ENCODE measurements at places on chromosomes 5 and 9. TPM values are rescaled to one million over a fixed set of nuclear protein-coding genes. Genes with fewer than 3 reads are reported as not detected.

Gene SAPCD2
- polyA plus RNA-seq = 7.7 TPM

Gene CDKN2A
- not detected for polyA plus RNA-seq

Gene RNF208
- 15.1 TPM for polyA plus RNA-seq

Gene PCDHB2
- polyA plus RNA-seq = 3.9 TPM

- no peak for DNase-seq
Observed at GRCh38 chr9:23829580-23830475, 3.8 kb upstream of the ELAVL2 start.

DNA sequence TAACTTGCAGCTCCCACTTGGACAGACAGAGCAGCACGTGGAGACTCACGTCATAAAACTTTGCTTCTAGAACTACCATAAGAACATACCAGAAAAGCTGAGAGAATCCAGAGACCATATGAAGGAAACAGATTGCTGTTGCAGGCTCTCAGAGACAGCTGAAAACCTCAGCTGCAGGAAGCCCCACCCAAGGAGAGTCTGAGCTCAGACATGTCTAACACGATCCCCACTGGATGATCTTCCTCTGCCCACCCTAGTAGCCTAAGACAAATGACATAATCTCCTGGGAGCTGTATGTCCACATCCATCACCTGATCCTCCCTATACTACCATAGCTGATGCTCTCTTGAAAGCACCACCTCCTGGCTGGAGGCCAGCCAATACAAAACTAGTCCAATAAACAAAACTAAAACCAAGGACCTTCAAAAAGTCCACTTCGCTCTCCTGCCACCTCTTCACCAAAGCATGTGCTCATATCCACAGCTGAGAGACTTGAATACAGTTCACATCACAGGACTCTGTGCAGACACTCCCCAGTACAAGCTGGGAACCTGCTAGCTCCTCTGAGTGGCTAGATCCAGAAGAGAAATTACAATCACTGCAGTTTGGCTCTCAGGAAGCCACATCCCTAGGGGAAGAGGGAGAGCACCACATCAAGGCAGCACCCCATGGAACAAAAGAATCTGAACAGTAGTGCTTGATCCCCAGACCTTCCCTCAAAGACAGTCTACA, 257.4 kb downstream of the TRIM36 start:
- DNase-seq = no peak

DNA sequence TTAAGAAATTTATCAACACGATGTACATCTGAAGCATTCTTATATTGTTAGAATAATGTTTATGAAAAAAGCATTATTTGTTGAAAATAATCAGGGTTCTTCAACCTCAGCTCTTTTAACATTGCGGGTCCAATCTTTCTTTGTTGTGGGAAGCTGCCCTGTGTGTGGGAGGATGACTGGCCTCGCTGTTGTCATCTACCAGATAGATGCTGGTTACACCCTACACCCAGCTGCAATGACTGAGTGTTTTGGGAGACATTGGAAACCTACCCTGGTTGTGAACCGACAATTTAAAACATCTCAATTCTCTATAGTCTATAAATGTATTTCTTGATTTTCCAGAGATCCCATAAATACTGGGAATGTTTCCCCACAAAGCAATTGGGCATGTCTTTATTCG, 794.2 kb upstream of the CDH10 start:
- DNase-seq = no peak

GRCh38 chr9:35490910-35491465, 1.1 kb downstream of the RUSC2 start:
- DNase-seq = no peak

GRCh38 chr5:170439223-170439943, 50.2 kb upstream of the KCNMB1 start:
- DNase-seq = no peak

DNA sequence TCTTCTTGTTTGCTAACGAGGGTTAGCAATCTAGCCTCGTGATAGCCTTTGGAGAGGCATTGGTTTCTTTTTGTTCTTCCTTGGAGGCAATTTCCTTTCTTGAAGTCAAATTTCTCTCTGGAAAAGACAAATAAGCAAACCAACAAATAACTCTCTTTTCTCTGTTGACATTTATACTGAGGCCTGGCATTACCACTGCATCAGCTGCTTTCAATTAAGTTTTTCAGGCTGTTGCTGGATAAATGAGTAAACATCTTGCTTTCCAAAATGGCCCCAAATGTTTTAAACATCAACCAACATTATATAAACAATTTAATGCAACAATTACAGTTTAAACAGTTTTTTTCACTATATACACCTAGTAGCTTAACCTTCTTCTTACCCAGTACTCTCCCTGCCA, 264.4 kb downstream of the HTR1A start:
- no peak for DNase-seq

GRCh38 chr9:123860603-123861002, 69.3 kb downstream of the DENND1A start:
- DNase-seq = no peak

DNA sequence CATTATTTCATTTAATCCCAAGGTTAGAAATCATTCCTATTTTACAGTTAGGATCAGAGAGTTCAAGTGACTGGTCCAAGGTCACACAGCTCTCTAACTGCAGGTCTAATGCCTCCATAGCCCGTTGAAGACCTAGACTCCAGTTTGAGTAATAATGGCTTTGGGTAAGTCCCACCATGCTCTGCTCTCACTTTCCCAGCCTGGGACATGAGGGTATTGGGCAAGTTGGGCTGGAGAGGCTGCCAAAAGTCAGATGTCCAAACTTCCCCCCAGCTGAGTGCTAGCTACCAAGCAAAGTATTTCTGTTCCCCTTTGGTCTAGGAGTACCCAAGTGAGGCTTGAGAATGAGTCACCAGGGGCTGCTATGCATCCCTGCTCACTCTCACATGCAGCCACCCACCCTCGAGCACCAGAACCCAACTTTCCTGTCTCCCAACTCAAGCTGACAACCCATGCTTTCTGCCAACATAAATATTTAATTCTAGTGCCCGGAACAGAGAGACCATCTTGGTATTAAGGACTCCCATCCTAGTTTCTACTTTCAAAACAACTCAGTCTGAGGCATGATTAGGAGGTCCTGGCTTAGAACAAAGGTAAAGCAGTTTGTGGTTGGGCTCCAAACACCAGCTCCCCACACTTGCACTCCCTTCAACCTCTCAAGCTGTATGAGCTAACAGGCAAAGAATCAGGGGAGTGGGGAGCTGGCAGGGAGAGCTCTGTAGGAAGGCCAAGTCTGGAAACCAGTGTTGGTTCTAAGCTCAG, 236.5 kb upstream of the TRIM32 start:
- no peak for DNase-seq

GRCh38 chr9:71690063-71690688, 78.1 kb downstream of the CEMIP2 start:
- DNase-seq = no peak

DNA sequence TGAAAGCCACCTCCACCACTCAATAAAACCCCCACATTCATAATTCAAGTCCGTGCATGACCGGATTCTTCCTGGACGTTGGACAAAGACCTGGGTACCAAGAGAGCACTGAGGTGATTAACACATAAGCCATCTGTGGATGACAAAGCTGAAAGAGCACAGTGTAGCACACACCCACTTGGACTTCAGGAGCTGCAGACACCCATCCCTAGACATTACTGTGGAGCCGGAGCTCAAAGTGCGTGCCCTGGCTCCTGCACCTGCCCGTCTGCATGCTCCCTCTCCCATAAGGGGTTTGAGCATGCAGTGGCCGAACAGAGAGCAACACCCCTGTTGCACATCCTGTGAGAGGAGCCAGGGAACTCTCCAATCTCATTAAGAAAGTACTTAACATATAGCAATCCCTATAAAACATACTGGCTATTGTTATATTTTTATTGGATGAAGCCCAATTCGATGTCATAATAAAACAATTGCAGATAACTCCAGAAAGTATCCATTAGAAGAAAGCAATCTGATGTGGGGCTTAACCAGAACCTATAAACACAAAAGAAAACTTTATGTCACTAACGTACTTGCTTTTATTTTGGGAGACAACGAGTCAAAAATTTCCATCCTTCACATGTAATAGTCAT, 1174.2 kb upstream of the C9orf72 start:
- DNase-seq = no peak

DNA sequence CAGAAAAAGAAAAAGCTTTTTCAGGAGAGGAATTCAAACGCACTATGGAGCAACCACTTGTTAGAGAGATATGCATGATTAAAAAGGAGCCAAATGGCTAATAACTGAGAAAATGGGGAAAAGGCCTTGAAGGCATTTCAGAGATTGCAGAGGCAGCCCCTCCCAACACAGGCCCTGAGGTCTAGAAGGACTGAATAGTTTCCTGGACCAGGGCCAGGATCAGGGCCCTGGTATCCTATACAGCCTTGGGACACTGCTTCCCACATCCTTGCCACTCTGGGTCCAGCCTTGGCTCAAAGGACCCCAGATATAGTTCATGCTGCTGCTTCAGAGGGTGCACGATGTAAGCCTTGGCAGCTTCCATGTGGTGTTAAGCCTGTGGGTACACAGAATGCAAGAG, 20.7 kb upstream of the FEM1C start:
- DNase-seq = no peak

GRCh38 chr9:103991698-103992097, 102.4 kb upstream of the SMC2 start:
- no peak for DNase-seq

DNA sequence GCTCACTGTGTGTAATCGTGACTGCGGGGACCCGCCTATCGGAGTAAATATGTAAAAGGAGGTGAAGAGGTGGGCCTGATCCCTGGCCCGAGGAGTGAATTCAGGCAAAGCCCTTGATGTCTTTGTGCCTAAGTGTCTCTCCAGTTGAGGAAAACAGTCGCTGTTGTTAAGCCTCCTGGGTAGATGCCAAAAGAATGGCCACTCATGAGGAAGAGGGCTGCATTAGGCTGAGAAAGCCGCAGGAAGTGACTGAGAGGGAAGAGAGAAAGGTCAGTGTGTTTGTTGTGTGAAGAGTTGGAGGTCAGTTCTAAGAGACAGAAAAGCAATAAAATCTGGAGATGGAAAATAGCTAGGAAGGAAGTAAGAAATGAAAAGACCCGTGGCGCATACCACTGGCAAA, 35.8 kb upstream of the PIP5K1B start:
- DNase-seq = no peak

- DNase-seq = no peak
Observed at GRCh38 chr9:130122456-130122855, 49.7 kb upstream of the NCS1 start.

DNA sequence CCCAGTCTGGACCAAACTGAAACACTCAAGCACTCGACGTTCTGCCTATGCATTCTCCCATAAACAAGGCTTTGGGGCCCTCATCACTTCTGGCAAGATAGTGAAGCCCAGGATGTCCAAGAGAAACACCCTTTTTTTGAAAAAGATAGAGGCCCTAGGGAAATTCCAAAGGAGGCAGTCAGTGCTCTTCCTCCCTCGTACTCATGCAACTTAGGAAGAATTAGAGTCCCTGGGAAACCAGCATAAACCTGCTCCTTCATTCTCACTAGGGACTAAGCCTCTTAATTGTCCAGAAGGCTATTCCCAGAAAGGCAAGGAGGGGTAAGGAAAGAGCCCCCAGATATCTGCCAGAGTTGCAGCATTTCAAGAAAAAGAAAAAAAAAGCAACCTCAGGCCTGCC, 7.8 kb upstream of the RUSC2 start:
- DNase-seq = no peak

DNA sequence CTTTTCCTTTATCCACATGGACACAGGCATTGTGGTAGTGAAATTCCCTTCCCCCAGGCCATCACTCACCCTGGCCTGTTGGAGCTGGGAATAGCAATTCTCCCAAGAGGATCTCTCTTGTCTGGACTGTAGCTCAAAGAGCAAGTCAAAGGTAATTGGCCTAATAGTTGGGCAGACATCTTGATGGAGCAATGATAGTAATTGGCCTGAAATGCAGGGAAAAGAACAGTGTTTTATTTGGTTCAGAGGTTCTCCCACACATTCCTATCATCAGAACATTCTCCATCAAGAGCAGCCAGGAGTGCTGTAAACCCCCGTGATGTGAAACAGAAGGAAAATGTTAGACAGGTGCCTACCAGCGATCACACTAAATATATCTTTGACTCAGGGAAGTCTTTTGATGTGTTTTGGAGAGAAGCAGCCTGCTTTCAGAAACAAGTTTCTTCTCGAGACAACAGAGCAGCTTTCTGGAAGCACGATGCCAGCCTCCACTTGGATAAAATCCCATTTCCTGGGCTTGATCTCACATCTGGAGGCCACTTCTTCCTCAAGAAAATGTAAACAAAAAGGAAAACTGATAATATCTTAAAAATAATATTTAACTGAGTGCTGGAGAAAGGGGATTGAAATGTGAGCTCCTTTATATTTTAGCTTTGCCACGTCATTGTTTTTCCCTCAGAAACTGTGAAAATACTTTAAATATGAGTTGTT, 198.1 kb upstream of the WWC1 start:
- no peak for DNase-seq

DNA sequence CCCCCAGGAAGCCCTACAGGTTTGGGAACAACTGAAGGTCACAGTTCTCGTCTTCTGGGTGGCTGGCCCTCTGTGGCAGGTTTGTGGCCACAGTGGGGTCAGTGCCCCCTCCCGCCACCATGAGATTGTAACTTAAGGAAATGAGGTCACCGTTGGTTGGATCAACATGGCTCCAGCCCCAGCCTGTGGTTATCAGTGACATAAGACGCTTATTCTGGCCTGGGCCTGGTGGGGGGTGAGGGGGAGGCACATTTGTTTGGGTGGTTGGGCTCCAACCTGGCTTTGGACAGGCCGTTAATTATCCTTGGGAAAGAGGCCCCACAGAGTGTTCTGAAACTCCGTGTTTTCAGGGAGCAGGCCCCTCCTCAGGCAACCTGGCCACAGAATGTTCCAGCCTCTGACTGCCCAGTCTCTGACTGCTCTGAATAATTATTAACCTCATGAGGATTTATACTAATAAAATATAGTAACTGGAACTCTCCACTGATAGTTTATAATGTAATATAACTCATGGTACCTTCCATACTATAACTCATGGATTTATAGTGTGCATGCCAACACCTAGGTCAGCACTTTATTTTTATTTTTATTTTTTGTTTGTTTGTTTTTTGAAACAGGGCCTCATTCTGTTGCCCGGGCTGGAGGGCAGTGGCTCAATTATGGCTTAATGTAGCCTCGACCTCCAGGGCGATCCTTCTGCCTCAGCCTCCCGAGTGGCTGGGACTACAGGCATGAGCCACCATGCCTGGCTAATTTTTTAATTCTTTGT, 58.0 kb upstream of the RPL26L1 start:
- no peak for DNase-seq

DNA sequence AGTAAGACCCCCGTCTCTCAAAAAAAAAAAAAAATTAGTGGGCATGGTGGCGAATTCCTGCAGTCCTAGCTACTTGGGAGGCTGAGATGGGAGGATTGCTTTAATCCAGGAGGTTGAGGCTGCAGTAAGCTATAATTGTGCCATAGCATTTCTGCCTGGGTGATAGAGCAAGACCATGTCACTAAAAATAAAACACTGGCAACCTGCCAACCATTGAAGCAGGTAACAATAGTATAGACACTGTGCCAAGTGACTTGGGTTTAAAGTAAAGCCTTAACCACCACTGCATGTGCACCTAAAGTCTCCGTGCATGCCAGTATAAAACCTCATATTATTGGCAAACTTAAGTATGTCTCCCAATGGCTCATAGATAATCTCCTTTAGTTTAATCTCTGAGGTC, 3.4 kb upstream of the APBA1 start:
- DNase-seq = no peak

All from left renal cortex interstitium (tissue), 4 donors.